ENCODE measurements at places on chromosomes 13 and 19.

- DNase-seq = no peak
Observed at GRCh38 chr13:71801781-71802180, 65.2 kb downstream of the DACH1 start.

GRCh38 chr13:110589793-110590390 lies 25.5 kb upstream of the NAXD start:
- no peak for DNase-seq

DNA sequence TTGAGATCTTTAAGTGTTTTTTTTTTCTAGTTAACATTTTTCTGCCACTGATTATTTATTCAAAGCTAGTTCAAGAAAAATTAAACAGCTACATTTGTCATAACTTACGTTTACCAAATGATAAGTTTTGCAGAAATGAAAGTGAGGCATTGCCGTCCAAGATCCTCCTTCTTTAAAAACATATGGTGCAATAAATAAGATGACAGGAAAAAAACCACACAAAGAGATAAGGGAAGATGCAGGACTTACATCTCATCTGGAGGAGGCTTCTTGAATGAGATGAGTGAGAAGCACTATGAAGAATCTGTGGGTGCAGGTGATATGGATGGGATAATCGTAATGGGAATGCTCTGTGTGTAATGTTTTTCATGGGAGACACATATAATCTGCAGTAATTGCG lies 12.4 kb downstream of the TNFSF13B start:
- no peak for DNase-seq

DNA sequence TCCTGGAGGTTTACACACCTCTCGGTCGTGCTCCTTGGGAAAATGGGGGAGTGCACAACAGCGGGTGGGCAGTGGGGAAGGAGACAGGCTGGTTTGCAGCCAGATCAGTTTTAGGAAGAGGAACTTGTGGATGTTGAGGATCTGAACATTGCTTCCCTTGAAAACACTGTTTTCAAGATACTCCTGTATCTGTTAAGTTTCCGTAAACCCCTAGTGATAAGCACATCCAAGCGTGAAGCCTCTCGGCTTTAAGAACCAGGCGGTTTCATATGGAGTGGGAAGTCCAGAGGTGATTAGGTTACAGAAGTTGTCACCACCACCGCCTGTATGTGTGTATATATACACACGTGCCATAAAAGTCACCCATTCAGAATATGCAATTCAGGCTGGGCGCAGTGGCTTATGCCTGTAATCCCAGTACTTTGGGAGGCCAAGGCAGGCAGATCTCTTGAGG lies 47.4 kb downstream of the SIPA1L3 start:
- DNase-seq = no peak

- no peak for DNase-seq
Observed at GRCh38 chr13:25966086-25966485, 85.7 kb downstream of the SHISA2 start.

- DNase-seq = no peak
Observed at GRCh38 chr13:26179344-26179743, 42.8 kb downstream of the RNF6 start.

- DNase-seq = no peak
Observed at GRCh38 chr19:47495478-47496372, 11.7 kb upstream of the KPTN start.

GRCh38 chr13:113561417-113562084 lies 23.0 kb upstream of the TFDP1 start:
- DNase-seq = no peak

- DNase-seq = no peak
Observed at GRCh38 chr13:111359237-111359915, 38.9 kb downstream of the TEX29 start.

- DNase-seq = no peak
Observed at GRCh38 chr19:21023901-21024300, 3.4 kb downstream of the ZNF430 start.

DNA sequence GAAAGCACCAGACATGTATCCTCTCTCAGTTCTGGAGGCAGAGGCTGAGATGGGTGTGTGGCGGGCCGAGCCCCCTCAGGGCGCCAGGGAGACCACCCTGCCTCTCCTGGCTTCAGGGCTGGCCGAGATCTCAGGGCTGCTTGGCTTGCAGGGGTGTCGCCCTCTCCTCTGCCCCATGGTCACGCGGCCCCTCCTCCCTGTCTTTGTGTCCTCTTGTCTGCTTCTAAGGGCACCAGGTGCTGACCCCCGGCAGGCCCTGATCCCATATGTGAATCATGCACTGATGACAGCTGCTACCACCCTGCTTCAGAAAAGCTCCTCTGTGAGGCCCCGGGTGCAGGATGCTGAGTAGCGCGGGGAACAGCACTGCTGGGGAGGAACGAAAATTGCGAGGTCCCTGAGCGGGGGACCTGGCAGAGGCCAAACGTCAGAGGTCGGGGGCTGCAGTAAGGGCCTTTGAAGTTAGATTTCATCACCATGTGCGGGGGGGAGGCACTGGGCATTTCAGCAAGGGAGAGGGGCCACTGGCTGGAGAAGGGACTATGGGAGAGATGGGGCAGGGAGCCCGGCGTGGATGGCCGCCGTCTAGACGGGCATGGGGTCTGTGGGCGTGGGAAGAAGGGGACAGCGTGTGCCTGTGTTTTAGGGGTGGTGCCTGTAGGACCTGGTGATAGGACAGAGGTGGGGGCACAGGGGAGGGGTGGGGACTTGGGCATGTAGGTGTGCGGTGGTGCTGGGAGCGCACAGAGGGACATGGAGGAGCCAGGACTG lies 125.2 kb downstream of the KDM4B start:
- no peak for DNase-seq

DNA sequence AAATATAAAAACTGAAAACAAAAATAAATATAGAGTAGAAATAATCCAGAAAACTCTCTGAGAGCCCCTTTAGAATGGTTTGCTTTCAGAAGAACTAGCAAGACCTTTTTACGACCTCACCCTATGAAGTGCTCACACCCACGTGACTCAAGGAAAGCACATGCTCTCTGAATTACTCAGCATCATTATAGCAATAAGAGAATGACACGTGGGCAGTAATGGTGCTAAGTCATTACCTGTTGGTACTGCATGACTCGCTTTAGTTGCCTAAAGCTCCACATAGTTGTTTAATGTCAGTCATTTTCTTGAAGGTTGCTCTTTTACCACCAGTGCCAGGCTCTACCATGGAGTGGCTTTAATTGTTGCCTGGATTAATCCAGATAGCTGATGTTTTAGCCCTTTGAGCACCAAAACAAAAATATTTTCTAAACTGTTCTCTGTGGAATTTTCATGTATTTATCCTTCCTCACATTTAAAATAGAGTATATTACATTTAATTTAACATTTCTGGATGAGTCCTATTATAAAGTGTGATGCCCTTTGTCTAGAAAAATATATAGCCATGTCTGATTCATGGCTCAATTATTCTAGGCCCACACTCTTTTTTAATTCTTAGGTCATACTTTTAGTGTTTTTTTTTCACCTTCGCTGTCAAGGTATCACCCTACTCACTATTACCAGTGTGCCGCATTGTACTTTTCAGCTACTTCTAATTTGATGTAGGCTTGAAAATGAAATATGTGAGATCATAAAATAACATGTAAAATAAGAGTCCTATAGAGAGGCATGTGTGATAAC lies 56.8 kb downstream of the THSD1 start:
- DNase-seq = no peak

DNA sequence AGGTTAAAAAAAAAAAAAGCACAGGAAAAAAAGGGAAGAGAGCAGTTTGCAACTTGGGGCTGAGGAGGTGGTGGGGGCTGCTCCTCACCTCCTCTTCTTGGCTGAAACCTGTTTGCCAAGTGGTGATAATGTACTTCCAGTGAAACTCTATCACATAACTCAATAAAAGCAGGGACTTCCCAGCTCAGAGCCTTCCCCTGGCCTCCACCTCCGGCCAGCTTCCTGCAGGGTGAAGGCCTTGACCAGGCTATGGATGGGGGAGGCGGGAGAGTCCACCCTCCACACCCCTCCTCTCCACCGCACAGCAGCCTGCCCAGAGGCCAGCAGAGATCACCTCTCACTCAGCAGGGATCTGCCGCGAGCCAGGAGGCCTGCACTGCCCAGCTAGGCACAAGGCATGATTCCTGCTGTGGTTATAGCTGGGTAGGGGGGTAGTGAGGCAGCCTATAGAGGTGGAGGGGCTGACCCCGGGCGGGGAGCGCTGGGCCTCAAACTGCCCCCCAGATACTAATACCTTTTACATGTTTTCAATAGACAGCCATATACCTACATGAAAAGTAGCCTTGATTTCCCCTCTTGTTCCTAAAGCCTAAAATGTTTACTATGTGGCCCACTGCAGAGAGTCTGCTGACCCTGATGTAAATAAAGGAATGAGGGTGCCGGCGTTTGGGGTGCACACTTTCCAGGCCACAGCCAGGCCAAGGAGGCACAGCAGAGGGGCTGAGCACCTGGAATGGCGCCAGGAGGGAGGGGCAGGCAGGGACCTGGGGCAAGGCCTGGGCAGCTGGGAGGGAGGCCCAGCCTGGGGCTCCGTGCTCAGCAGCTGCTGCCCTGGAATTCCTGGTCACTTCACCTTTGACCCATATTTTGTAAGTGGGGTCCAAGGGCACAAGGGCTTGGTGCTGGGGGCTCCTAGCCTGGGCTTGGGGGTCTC lies 10.3 kb downstream of the ZNF787 start:
- DNase-seq = no peak

DNA sequence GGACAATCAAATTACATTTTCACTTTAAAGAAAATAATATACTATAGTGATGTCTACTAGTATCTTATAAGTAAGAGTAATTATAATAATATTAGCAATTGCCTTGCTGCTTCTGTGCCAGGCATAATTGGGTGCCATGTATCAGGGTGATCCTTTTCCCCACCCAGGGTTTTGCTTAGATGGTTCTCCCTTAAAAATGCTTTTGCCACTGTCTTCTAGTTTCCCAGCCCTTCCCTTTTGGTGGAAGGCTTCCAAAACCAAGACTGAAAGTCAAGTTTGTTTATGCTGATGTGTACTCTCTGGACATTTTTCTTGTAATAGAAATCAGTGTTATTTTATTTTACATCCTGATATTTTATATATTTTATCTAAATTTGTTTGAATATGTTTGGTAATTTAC lies 77.8 kb downstream of the ITGBL1 start:
- no peak for DNase-seq

GRCh38 chr13:28258417-28258816 lies 120.1 kb downstream of the PAN3 start:
- DNase-seq = no peak

DNA sequence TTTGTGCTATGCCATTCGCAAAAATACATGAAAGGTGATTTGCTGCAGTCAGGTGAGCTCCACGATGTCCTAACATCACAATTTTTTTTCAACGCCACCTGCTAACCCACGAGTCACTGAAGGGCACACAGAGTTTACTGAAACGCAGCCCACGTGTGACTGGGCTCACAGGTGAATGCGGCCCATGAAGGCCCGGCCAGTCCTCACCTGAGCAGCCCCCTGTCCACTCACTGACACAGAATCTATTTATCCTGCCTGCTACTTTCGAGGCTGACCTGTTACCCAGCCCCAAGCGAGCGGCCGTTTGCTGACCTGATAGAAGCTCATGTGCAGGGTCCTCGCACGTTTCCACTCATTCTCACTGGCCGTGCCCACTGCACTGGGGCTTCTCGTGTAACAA lies 121.9 kb upstream of the SOX1 start:
- DNase-seq = no peak

DNA sequence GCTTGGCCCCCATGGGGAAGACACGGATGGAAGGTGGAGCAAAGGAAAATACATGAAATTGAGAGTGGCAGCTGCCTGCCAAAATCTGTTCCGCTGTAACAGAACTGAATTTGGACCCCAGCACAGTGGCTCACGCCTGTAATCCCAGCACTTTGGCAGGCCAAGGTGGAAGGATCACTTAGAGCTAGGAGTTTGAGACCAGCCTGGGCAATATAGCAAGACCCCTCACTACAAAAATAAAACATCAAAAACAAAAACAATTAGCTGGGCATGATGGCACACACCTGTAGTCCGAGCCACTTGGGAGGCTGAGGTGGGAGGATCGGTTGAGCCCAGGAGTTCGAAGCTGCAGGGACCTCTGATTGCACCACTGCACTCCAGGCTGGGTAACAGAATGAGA lies 9.4 kb downstream of the PALM3 start:
- DNase-seq = no peak

- DNase-seq = no peak
Observed at GRCh38 chr13:44380404-44381165, 7.0 kb downstream of the SERP2 start.

- DNase-seq = no peak
Observed at GRCh38 chr19:45293682-45294081, 29.0 kb downstream of the CKM start.

DNA sequence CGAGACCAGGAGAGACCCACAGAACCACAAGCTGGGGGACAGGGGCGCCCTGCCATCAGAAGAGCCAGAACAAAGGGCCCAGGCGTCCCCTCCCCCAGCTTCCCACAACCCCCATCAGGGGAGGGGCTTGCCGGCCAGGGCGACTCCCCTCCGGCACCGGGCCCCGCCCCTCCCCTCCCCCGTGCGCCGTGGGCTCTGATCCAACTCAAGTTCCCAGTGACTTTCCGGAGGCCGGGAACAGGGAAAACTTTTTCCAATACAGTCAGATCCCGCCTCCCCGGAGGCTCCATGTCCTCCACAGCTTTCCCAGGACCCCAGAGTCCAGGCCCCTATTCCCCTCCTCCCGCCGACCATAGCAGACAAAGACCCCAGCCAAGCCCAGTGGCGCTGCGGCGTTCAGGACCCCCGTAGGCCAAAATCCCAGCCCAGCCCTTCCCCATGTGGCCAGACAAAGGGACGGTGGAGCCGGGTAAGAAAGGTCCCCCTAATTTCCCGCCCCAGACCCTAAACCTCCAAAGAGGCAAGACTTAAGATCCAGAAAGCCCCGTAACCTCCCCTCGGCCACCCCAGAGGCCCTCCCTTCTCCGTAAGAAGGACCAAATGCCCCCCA lies 673 bp downstream of the TEAD2 start:
- no peak for DNase-seq

GRCh38 chr13:21846605-21847004 lies 175.7 kb downstream of the FGF9 start:
- DNase-seq = no peak

DNA sequence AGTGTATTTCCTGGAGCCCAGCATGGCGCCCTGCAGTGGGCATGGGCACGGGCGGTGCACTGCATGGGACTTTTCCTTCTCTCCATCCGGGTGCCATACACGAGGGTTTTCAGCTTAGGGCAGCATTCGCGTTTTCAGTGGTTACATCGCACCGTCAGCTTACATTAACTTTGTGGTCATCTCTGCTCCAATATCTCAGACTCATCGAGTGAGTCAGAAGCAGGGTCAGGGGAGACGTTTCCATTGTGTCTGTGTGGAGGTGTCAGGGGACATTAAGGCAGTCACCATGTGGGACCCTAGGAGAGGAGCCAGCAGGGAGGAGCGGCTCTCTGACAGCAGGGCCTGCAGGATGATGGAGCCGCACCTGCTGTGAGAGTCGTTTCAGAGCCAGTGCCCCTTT lies 541.0 kb downstream of the FGF9 start:
- no peak for DNase-seq

DNA sequence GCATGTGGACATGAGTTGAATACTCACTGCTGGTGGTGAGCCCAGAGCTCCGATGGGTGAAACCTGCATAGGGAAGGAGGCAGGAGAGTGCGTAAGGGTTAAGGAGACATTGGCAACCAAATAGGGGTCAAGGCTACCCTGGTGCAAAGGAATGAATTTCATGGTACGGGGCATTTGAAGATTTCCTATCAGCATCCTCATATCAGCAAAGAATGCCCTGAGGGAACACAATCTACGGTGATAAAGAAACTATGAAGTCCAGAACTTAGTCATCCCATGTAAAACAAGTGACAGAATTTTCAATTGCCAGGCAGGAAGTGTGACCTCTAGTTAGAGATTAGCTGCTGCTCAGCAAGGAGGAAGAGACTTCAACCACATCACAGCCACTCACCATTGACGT lies 64.9 kb downstream of the MBD3L1 start:
- DNase-seq = no peak
